Stromal cell of bone marrow (primary cell): ENCODE measurements at places on chromosomes 13 and 19.

DNA sequence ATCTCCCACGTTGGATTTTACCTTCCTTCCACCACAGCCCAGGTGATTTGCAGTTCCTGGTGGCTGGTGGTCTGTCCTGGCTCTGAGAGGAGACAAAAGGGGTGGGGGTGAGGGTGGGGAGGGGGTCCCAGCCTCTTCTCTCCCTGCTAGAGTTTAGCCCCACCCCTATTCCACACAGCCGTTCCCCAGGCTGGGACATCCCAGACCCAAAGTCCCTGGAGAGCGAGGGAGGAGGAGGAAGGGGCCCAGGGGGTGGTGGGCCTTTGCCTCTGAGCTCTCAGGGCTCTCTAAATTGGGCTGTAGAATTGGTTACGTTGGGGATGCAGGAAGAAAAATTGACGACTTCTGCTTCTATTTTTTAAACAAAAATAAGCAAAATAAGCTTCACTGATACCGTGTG, 81.9 kb downstream of the SLC6A16 start:
- no peak for DNase-seq

DNA sequence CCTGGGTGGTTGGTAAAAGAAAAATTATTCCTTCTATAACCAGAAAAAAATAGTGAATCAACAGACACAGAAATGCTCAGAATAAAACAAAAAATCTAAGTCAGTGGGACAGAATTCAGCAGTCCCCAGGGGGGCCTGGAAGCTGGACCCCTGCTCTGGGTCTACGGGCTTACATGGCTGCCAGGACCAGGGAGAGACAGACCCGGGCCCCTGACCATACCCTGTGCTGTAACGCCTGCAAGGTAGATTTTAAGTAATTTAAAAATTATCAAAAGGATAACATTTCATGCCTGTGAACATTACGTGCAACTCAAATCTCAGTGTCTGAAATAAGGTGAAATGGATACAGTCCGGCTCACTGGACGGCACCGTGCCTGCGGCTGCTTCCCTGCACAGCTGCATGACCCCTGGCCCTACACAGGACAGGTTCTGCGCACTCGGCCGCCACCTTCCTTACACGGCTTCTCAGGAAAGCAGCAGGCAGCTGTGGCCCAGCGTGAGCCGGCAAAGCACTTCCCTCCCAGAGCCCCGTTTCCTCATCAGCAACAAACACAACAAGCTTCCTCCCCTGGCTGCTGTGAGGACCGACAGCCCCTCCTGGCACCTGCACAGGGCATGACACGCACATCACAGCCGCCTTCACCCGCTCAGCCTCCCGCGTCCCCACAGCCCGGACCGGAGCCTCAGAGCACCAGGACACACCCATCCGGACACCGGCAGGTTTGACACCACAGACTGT, 22.2 kb downstream of the RASA3 start:
- no peak for DNase-seq

DNA sequence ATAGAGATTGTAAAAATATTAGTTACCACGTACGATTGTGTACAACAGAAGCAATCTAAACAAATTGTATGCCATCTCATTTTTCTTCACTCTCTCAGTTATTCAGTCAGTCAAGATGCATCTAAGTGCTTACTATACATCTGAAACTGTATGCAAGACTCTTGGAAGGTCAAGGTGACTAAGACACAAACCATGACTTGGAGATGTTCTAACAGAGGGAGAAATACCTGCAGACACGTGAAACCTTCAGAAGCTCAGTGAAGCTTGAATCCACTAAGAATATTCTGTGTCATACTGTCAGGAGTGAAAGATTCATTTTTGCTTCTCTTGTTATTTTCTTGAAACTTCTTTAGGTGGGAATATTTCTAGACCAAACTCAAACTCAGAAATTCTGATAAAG, 365.4 kb downstream of the ITGBL1 start:
- DNase-seq = no peak

DNA sequence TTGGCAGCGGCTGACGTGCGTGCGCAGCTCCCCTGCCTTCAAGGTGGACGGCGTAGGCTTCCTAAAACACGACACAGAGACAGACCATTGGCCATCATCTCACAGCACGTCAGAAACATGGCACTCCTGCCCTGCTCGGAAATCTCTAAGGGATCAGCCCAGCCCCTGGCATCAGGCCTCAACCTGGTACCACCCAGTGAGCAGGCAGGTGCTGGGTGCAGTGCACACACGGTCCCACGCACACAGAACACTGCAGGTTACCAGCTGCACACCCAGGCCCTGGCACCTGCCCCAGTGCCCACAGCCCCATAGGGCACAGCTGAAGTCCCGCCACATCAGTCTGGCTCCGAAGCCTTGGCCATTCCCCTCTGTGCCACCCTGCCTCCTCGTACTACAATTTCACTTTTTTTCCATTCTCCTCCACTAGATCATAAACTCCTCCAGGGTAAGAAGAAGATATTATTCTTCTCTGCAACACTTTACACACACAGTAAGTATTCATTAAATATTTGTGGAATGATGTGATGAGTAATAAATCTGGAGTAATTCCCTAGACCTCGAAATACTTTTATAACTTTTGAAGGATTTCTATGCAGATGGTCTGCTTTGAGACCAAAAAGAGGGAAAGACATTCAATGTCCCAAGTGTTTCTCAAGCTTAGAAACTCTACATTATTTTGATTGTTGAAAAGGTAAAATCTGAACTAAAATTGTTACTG, 156.4 kb downstream of the COL4A1 start:
- no peak for DNase-seq

- DNase-seq = no peak
Observed at GRCh38 chr13:104757712-104758111, 1691.5 kb upstream of the SLC10A2 start.

DNA sequence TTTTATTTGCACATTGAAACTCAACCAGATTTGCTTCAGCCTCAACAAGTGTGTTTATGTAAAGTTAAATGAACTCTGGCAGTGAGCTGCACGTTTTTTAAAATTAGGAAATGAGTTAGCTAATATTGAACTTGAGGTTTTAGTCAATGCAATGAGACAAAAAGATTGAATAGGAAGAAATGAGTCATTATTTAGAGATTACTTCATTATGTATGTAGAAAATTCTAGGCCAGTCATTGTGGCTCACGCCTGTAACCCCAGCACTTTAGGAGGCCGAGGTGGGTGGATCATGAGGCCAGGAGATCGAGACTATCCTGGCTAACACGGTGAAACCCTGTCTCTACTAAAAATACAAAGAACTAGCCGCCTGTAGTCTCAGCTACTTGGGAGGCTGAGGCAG, 22.8 kb upstream of the CD70 start:
- peak; percentile 57 for DNase-seq

GRCh38 chr19:6996810-6997209, 24.4 kb downstream of the MBD3L2B start:
- DNase-seq = no peak

DNA sequence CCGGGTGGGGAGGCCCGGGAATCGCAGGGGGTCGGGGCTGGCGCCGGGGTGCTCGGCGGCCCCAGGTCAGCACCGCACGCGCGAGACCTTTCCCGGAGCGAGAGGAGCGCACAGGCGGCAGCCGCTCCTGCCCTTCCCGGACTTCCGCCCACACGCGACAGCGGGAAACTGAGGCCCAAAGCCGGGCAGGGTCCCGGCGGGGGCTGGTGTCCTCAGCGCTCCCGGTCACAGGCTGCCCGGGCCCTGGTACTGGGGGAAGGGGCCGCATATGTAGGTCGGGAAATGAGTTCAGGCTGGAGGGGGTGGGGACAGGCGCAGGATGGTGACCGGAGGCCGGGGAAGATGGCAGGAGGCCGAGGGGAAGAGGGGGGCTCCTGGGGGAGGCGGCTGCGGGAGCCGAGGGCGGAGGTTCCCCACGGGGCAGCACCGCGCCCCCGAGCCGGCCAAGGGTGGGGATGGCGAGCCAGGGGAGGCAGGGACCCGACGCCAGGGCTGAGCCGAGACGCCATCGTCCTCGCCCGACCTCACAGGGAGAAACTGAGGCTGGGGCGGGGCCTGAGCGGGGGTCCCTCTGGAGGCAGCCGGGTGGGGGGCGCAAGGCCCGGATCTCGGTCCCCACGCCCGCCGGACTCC, 662 bp downstream of the CBARP start:
- DNase-seq = no peak

GRCh38 chr13:39417643-39418042, 185.3 kb downstream of the LHFPL6 start:
- DNase-seq = peak; percentile 29

GRCh38 chr19:50419580-50420035, 870 bp downstream of the SPIB start:
- DNase-seq = no peak
